ENCODE measurements at places on chromosomes 5 and 9.
A peak's percentile ranks its signal among the peaks of the same experiment; 100 is the strongest.

DNA sequence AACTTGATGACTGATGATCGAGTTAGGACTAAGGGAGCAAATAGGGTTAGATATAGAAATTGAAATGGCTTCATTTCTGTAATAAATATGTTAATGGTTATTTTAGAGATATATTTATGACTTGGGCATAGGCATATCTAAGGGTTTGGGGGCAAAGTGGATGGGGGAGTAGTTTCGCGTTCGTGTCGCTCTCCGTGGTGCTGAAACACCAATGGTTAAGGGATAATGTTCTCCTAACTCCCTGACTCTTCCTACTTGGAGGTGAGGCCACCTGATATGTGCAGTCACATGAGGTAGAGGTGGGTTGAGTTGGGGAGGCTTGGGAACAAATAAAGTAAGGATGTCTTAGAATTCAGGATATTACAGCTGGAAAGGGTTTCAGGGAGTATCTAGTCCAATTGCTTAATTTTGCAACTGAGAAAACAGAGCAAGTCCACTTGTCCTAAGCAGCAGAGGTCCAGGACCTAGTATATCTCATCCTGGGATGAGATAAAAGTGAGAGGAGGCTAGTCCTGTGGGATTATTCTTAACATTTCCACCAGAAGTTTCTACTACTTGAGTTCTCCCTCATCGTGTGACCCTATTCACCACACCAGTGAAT lies 44.0 kb upstream of the MAP1B start:
- DNase-seq: no peak

DNA sequence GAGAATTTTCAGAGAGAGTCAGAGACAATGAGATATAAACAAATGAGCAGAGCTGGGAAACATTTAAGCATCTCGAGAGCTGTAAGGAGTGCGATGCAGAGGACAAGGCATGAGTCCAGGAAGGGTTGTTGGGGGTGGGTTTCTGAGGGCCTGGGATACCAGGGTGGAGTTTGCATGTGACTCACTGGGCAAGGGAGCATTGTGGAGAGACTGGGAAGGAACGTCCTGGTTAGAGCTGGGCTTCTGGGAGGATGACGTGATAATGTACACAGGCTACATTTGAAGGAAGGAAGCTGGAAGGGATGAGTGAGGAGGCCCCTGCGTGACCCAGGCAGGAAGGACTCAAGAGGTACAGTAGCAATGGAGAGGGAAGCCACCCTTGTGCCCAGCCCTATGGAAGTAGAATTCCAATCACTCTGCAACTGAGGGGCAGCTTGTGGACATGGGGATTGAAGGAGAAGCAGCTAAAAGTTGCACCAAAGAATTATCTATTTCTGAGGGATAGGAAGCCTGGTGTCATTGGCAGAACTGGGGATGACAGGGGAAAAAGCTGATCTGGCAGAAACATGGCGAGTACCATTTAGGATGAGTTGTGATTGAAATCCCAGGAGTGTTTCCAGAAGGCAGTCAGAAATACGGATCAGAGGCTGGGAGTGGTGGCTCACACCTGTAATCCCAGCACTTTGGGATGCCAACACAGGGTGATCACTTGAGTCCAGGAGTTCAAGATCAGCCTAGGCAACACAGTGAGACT lies 59.3 kb upstream of the AFAP1L1 start:
- no peak for DNase-seq

DNA sequence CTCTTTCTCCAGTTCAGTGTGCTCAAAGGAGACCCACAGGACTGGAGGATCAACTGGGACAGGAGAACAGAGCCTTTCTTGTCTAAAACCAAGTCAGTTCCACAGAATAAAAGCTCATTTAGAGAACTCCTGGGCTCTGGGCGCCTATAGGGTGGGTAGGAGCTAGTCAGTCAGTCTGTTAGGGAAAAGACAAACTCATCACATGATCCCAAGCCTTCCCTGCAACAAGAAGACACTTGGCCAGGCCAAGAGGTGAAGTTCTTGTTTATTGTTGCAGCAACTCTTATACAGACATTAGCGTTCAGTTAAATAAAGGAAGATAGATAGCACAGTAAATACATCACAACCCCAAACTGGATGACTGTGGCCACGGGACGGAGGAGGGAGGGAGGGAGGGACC lies 102.3 kb downstream of the ENTREP1 start:
- peak; percentile 23 for DNase-seq

DNA sequence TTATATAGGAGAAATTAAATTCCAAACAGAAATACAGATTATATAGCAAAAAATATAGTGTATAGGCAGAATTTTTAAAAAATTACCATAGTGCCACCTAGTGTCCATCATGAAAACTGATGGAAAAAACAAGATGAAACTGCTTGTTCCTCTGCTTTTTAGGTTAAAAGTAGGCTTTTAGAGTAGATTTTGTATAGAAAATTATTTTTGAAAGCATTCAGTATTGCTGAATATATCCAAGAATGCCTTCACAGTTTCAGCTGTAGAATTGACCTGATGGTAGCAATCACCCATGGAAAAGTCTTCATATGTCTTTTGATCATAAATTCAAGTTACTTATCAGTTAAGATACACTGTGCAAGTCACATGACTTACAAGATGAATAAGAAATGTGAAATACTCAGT lies 19.7 kb downstream of the RIOK2 start:
- DNase-seq: no peak

GRCh38 chr5:53261245-53261644 lies 151.7 kb upstream of the MOCS2 start:
- DNase-seq: no peak

DNA sequence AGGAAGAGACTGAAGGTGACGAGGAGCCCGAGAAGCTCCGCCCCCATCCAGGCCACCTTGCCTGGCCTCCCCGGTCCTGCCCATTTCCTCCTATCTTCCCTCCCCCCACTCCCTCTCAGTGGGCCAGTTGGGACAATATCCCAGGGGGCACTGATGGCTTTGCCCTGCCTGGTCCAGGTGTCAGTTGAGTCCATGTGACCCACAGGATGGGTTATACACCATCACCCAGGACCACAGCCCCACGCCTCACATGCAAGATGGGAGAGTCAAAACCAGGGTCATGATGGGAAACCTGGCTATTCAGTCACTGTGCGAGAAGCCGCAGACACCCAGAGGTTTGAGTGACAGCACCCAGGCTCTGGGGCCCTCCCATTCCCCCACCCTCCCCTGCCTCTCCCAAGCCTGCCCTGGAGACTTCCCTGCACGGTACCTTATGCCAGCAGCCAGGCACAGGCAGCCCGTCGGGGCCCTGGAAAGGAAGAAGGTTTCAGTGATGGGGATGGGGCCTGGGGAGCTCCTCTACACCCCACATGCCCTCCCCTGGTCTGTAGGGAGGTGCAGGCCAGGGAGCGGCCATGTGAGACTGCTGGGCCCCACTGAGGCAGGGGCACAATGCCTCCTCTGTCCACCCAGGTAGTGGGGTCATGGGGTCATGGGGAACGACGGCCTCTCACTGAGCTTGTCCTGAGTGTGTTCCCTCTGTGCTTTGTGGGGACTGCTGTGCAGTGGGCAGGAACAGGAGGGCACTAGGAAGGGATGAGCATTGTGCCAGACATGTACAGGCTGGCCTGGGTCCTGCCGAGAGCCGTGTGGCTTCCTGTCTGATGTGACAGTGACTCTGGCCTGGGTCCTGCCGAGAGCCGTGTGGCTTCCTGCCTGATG lies 6.3 kb upstream of the PHYKPL start:
- no peak for DNase-seq

GRCh38 chr5:127324756-127325155 lies 34.2 kb downstream of the MEGF10 start:
- no peak for DNase-seq

GRCh38 chr5:82298668-82299067 lies 20.5 kb upstream of the RPS23 start:
- DNase-seq: no peak

- DNase-seq: no peak
These were observed 89.5 kb downstream of the MPDZ start for GRCh38 chr9:13190040-13190439.

DNA sequence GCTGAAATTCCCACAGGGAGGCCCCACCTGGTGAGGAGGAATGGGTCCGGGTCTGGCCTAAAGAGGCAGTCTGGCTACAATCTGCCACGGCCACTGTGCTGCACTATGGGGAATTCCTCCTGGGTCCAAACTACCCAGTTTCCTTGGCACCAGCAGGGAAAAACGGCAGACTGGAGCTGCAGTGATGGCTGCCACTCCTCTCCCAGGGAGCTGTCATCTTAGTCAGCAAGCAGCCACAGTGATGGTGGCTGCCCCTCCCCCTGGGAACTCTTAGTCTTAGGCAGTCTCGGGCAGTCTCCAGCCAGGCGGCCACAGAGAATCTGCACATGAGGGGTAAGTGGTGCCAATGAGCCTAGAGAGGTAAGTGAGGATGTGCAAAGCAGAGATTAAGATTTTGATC lies 205.8 kb downstream of the TMEM38B start:
- no peak for DNase-seq

DNA sequence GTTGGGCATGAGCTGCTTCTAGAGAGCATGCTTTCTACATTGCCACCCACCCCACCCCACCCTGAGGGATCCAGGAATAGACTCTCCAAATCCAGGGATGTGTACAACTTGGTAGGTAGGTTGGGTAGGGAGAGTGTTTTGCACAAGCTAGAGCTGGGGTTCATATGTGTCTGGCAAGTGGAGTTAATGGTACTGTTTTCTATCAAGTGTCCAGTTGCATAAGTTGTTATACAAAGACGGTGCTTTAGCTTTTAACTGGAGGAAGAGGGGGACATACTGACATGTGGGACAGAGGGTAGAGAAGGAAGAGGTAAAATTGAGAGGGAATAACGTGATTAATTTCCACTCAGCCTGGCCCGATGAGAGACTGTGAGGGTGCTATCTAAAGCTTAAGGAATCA lies 51.0 kb upstream of the TNC start:
- no peak for DNase-seq

DNA sequence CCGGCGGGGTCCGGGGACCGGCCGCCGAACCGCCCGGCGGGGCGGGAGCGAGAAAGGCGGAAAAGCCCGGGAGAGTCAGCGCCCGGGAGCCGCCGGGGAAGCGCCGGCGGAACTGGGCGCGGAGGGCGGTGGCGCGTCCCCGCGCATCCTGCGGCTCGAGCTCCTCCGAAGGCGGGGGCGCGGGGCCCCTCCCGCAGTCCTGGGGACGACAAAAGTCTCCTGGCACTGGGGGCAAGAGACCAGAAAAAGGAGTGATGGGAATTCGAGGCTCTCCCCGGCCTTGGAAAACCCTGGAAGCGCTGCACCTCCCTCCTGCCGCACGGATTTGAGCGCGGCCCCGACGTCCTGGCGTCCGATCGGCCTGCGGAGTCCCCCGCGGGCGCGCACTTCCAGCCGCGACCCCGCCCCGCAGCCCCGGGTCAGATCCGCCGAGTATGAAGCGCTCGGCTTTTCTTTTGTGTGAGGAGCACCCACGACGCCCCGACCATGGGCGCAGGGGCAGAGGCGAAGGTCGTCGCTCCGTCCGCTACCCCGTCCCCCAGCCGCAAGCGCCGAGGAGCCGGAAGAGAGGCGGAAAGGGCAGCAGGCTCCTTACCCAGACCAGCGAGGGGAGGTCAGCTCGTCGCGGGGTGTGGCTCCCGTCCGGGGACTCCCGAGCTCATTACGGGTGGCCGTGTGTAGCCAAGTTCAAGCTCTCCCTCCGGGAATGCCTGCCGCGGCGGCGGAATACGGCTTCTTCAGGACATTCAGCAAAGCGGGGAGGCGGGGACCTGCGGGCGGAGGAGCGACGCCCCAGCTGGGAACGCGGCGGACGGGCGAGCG lies at the start of gene EPB41L4A:
EPB41L4A (minus strand) TSS at position 114 of the 822 bp plus-strand sequence. CDS start 238 bp downstream, outside the sequence.
- no peak for DNase-seq

GRCh38 chr9:26264709-26265601 lies 586.7 kb upstream of the TUSC1 start:
- DNase-seq: no peak

DNA sequence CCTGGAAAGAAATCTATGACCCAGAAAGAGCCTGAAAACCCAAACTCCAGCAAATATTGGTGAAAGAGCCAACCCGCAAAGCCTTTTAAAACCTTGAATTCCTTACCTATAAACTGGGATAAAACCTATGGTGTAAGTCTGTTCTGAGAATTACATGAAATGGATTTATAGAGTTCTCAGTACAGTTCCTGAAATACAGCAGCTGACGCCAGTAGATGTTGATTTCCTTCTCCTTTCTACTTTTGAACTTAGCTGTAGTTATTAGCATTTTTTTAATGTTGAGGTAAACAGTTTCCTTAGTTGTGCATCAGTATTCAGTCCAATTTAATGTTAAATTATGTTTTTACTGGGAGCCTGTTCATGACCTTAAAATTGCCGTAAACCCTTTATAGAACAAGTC lies 3.7 kb downstream of the SPIN1 start:
- no peak for DNase-seq

- no peak for DNase-seq
These were observed 42.4 kb downstream of the FYB1 start for GRCh38 chr5:39176759-39177630.

- DNase-seq: no peak
These were observed 82.3 kb downstream of the OLFM1 start for GRCh38 chr9:135169709-135170226.

- DNase-seq: no peak
These were observed 231.5 kb downstream of the SH3GL2 start for GRCh38 chr9:17810317-17810716.

DNA sequence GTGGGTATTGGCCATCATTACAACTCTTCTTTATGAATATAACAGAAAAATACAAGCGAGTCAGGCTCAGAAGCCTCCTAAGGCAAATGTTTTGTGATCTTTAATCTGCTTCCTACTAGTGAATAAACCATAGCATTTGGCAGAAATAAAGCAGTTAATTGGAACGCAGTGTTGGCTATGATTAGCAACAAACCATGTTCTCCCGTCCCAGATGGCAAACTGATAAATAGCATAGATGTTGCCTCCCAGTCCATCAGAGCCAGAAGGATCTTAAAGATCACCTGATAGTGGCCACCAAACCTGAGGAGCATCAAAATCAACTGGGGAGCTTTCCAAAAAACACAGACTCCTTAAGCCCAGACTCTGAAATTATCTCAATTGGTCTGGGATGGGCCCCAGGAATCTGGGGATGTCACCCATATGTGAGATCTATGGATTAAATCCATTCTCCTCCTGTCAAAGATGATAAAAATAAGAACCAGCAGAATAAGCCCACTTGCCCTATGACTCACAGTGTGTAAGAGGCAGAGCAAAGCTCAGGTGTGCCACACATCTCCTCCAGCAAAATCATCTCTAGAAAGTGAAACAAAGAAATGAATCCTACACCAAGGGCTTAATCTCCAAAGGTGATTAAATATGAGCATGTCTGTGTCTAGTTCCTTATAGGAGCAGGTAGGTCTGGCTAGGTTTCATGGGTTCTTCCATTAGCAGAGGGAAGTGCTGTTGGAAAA lies 50.3 kb downstream of the APBA1 start:
- no peak for DNase-seq

- no peak for DNase-seq
These were observed 265.0 kb downstream of the MARCHF11 start for GRCh38 chr5:15914638-15915037.

DNA sequence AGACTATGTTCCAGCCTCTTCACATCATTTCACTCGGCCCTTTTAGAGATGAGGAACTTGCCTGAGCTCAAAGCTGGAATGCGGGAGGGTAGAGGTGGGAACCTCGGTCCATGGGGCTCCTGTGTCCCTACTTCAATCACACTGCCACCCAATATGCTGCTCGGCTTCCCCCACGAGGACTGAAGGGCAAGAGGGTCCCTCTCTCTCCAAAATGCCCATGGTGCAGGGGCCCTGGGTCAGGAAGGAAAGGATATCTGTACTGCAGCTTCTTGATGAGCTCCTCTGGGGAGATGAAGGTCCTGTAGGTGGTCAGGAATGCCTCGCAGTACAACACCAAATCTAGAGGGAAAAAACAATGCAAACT lies 46.5 kb downstream of the PRRT1B start:
- DNase-seq: no peak
